ENCODE measurements at places on chromosomes 3 and 15.

DNA sequence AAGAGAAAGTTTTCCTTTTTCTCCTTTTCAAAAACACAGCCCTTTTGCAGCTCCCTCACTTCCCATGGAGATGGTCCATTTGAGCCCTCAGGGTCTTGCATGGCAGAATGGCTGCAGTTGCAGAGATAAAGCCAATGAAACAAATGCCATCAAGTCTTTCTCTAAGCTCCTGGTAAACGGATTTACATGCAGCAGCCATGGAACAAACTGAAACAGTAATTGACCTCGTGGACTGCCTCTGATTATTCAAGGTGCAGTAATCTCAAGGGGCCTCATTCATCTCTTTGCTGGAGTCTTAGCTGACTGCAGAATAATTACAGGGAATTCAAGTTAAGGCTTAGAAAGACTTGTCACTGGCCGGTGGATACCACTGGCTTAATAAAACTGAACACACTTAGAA, 125.1 kb downstream of the SQOR start:
- DNase-seq: no peak

DNA sequence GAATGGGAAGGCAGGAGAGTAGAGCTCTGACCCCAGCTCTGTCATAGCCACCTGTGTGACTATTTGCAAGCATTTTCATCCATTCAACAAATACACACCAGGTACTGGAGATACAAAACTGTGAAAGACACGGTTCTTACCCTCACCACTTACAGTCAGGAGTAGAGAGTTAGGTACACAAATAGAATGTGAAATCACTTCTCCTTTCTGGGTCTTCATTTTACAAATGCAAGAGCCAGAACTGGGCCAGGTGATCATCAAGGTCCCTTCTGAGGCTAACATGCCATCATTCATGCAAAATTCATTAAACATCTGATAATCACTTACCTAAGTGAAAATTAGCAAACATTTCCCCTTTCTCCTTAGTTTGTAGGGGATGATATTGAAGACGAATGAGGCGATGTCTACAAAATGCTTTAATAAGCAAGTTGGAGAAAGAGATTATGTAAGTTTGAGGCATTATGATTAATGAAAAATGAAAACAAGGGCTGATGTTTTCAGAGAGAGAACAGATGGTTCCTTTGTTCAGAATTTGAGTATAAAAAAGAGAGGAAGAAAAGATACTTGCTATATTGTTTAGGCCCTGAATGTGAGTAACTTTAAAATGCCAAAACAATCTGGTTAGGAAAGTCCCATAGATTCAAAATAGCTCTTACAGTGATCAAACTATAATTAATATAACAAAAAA, 88.6 kb downstream of the LPP start:
- DNase-seq: no peak

GRCh38 chr3:60056404-60056803, 1006.6 kb upstream of the CFAP20DC start:
- no peak for DNase-seq

- DNase-seq: no peak
Measured at GRCh38 chr3:123694366-123695087, 109.7 kb upstream of the HACD2 start.

DNA sequence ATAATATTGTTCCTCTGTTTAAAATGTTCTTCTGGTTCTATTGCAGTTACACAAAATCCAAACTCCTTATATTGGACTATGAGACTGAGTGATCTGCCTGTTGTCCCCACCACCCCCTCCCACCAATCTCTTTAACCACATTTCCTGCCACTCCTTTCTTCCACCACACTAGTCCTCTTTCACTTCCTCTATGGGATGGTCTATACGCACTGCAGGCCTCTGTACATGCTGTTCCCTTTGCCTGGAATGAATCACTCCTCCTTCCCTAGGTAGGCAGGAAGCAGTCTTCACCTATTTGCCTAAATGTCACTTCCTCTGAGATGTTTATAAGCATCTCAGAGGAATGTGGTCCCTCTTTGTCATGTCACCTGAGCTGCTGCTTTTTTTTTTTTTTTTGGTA, 4.0 kb downstream of the MAP2K1 start:
- DNase-seq: peak; percentile 29

DNA sequence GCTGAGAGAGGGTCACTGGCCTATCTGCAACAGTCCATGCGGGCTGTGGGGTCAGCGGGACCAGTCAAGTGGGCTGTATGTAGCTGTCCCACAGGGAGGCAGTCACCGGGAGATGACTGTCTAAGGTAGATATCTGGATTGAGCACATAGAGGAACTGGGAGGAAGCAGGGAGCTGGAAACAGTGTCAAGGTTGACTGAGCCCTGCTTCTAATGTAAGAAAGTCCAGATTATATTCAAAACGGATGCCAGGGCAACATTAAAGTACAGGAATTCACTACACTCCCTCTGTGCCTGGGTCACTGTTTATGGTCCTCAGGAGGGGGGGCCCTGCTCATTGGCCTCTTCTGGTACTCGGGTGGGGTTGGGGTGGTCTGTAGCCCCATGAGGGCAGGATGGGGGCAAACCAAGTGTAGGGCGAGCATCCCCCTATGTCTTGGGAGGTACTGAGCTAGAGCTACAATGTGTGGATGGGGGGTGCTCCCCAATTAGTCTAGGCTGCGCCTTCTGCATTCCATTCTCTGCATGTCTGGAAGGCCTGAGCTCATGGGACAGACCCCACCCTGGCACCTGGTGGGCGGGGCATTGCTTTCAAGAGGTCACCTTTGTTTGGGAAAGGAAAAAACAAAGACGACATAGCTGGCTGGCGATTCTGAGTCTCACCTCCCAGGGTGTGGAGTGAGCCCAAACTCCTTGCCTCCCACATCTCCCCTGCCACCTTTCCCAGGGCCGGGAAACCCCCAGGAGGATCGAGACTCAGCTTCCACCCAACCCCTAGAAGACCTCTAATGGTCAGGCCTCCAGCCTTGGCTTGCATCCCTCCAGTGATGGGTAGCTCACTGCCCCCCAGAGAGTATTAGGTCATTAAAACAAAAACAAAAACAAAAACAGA, 45.1 kb upstream of the C15orf39 start:
- DNase-seq: no peak

DNA sequence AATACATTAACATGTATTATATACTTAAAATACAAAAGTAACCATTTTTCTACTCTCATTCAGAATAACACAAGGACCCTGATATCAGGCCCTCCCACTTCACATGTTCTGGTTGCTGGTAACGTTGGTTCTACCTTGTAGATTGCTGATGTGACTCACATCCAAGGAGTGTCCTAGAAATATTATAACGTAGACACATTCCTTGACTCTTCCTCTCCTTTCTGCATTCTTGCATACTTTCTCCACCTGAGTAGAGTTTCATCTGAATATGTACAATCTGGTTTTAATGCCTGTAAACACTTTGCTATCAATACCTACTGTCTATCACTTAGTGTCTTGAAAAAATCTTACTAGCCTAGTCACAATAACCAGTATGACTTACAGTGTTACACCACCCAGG, 35.0 kb upstream of the NEDD4 start:
- DNase-seq: no peak
